GM20000 (cell line): ENCODE measurements at places on chromosomes 1 and 21.

GRCh38 chr1:30403061-30403645 is 320.2 kb downstream of the MATN1 start:
- no peak for DNase-seq

- DNase-seq = no peak
Observed at GRCh38 chr1:41862384-41863221, 56.1 kb downstream of the HIVEP3 start.

DNA sequence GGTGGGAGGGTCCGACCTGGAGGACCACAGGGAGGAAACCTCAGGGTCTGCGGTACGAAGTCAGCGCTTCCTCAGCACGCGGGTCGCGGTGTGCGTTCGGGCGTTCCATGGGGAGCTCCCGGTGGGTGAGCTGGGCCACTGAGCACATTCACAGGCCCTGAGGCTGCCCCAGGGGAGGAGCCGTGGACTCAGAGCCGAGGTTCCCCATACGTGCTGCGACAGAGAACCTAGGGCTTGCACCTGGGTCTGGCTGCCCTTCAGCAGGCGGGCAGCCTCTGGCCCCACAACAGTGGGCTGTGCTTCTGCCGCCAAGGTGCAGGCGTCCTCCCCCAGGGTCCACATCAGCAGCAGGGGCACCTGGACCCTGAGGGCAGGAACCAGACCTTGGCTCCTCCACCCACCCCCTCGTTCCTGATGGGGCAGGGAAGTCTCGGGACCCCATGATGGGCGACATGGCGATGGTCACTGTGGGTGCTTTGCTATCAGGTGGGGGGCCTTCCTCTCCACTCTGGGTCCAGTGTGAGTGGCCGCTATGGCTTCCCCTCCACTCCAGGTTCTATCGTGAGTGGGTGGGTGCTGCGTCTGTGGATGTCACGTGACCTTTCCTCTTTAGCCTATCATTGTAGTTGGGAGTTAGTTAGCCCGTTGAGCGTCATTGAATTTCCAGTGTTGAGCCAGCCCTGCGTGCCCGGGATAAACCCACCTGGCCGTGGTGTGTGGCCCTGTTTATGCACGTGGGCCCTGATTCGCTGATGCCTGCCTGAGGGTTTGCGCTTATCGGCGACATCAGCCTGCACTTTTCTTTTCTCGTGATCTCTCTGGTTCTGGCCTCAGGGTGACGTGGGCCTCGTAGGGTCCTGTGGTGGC is 27.9 kb downstream of the FTCD start:
- DNase-seq = no peak

DNA sequence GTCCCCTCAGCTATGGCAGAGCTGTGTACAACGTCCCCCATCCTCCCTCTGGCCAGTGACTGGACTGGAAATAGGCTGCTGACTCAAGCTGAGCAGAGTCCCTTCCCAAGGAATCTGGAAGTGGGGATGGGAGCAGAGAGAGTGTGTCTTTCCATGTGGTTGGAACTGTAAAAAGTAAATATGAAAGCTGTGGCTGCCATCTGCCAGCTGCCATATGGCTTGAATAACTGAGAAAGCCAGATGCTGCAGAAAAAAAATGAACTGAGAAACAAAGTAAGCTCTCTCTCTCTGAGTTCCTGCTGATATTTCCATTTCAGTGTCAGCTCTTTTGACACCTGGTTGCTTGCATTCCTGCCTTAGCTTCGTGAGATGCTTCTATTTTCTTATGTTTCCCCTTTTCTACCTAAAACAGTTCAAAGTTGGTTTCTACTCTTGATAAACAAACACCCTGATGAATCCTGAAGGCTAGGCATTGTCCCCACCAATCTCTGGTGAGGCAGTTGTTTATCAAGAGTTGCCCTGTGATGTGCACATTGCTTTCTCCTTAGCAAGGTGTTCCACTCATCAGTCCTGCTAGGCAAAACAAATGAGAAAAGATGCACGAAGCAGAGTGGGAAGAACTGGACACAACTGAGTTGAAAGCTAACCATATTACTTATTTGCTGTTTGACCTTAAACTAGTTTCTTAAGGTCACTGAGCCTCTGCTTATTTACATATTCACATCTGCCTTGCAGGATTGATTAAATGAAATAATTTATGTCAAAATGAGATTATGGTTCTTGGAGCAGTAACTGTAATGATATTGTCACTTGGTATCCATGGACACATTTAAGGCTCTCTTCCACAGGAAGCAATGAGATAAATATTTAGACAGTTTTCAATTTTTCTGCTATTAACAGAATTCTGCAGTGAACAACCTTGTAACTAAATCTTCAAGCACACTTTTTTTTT is 16.6 kb upstream of the DR1 start:
- DNase-seq = no peak

GRCh38 chr1:27527890-27528817 is 38.2 kb upstream of the WASF2 start:
- peak; percentile 78 for DNase-seq

GRCh38 chr1:31401241-31401640 is 11.8 kb upstream of the SERINC2 start:
- DNase-seq = no peak
